Activated CD4-positive, alpha-beta T cell treated with anti-CD3 and anti-CD28 coated beads, Interleukin-2, Interleukin-6, amounts not matched to agents 100 ng/mL and 50 ng/mL, durations not matched to agents 16 hours and 8 hours (primary cell): ENCODE measurements at places on chromosomes 4 and X.
A peak's percentile ranks its signal among the peaks of the same experiment; 100 is the strongest.

GRCh38 chr4:89009115-89009514, 47.9 kb downstream of the FAM13A start:
- DNase-seq: no peak

- DNase-seq: peak; percentile 22
Observed at GRCh38 chr4:123102897-123103471, 180.6 kb upstream of the NUDT6 start.

- peak; percentile 5 for DNase-seq
Observed at GRCh38 chr4:41258783-41259182, 2.1 kb downstream of the UCHL1 start.

- peak; percentile 61 for DNase-seq
Observed at GRCh38 chrX:150362599-150363481, at the start of gene MAMLD1. Gene MAMLD1 (plus strand): TSS chrX:150363317. CDS start chrX:150445517, 82,200 bp downstream.

DNA sequence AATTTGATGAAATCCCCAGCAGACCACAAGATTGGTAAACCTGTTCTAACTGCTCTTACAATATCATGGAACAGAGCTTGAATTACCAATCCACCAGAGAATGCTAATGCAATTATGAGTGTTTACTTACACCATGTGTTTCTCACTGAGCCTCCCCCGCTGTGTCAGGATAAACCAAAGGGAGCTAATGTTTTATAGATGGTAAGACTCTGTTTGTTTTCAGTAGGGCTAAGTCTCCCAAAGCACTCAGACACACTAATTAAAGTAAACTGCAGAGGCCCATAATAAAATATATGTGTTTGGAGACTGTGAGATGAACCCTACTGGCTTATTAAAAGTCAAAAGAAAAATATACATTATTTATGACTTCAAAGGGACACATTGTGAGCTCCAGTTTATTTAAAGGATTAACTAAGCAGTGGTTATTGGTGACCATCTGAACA, 261.7 kb upstream of the FAM241A start:
- DNase-seq: no peak

GRCh38 chr4:7007944-7008343, 35.2 kb upstream of the TADA2B start:
- DNase-seq: no peak

- DNase-seq: no peak
Observed at GRCh38 chr4:140697709-140698560, 58.2 kb downstream of the TBC1D9 start.

DNA sequence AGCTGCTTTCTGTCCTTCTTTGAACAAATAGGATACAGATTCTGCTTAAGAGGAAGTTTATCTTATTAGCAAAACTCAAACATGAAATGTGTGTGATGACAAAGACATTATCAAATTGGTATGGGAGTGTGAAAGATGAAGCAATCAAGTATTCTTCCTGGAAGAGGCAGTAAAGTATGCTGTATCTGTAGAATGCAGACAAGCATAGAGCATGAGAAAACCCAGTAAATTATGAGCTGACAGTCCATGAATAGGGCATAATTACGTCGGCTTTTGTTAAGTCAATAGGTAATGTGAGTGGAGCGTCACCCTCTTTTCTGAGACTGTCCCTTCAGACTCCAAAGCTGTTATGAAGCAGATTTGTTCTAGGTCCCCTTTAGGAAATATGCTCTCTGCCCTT, 458.6 kb upstream of the NWD2 start:
- DNase-seq: no peak

DNA sequence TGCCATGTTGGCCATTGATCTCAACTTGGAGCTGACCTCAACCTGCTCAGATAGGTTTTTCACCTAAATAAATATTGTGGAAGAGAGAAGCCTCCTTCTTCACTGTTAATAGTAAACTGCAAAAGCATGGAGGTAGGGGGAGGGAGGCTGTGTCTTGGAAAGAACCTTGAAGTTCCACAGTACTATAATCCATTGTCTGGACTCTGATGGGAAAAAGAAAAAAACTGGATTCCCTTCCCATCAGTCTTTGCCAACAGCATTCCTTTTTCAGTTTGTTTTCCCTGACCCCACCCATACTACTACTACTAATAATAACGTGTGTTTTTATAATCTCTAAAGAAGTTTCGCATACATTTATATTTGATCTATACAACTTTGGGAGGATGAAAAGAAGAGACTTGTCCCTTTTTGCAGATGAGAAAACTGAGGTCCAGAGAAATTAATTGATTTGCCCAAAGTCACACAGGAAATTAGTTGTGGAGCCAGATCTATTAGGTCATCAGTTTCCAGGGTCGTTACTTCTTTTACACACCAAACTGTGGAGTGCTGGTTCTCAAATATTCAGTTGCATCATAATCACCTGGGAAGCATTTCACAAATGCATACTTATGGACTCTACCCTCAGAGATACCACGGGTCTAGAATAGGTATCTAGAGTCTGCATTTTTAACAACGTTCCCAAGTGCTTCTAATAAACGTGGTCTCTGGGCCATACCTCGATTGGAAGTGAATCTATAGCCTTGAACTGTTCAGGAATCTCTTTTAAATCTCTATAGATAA, 59.1 kb downstream of the LUZP4 start:
- DNase-seq: no peak
